ENCODE measurements at places on chromosomes 16 and 17.
A peak's percentile ranks its signal among the peaks of the same experiment; 100 is the strongest.

- DNase-seq, result no peak
Measured at GRCh38 chr17:7056386-7056785, 12.5 kb upstream of the SLC16A11 start.

- DNase-seq, result no peak
Measured at GRCh38 chr16:75584108-75584507, 17.9 kb downstream of the GABARAPL2 start.

DNA sequence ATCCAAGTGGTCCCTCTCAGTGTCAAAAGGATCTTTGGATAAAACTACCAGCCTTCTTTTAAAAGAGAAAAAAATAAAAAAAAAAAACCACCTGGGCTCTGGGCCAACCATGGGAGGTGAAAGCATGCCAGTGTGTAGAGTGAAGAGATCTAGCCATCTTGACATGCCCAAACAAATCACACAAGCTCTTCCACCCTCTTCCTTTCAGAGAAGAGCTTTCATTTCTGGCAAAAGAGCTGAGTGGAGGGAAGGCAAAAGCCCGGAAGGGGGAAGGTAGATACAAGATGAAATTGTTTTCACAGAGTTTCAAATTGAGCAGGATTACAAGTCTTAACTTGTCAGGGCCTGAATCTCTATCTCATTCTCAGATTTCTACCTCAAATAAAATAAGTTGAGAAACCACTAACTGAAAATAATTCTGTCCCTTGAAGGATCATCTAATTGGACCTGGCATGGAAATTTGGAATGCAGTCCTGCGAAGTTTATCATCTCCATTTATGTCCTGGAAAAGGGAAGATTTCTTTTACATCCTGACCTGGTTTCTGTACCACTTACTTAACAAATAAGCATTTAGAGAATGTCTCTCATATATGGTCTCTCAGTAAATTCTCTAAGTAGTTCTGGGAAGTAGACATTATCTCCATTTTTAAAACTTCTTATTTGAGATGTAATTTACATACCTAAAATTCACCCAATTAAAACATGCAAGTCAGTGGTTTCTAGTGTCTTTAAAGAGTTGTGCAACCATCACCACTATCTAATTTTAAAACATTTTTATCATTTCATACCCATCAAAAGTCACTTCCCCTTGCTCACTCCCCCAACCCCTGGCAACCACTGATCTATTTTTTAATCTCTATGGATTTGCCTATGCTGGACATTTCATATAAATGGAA lies 93.7 kb downstream of the TANGO6 start:
- DNase-seq, result no peak

- no peak for DNase-seq
Measured at GRCh38 chr17:45435481-45435880, 2.8 kb upstream of the ARHGAP27 start.

- DNase-seq, result peak; percentile 60
Measured at GRCh38 chr16:56600398-56600999, 7.9 kb upstream of the MT2A start.

All from cerebellar nuclear complex (tissue), 1 donor.